Tibial artery (tissue), 4 donors: ENCODE measurements at places on chromosomes 16 and 17.

DNA sequence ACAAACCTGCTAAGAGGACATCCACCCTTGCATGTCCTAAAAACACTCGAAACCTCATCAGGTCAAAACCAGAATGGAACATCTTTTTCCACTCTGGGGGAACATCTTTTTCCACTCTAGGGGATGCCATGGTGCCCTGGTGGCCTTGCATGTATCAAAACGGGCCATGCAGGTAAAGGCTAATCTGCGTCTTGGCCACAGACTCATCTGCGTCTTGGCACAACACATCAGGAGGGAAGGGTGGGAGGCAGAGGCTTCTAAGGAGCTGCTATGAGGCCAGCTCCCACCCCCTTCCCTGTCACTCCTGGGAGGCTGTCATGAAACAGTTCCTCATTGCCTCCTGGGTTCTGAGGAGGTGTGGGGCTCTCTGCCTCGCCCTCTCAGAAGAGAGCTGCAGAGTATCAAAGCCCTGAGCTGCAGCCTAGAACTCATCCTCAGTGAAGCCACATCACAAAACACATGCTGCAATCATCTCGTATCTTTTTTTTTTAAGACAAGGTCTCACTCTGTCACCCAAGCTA, 27.6 kb downstream of the PARN start:
- no peak for DNase-seq

DNA sequence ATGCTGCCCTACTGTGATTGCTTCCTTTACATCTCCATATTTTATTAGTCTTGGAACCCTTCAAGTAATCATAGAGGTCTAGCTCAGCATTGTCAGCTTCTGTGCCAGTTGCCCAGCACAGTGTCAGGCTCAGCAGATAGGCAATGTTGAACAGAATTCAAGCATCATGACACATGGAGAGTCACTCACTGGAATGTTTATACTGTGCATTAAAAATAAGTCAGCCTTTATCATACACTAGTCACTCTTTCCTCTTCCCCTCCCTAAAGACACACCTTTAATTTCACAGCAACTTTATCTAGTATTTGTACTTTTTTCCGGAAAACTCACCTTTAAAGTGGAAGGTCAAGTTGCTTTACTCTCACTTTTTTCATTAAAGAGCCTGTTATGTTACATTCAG, 253.8 kb upstream of the CDH11 start:
- DNase-seq = no peak

DNA sequence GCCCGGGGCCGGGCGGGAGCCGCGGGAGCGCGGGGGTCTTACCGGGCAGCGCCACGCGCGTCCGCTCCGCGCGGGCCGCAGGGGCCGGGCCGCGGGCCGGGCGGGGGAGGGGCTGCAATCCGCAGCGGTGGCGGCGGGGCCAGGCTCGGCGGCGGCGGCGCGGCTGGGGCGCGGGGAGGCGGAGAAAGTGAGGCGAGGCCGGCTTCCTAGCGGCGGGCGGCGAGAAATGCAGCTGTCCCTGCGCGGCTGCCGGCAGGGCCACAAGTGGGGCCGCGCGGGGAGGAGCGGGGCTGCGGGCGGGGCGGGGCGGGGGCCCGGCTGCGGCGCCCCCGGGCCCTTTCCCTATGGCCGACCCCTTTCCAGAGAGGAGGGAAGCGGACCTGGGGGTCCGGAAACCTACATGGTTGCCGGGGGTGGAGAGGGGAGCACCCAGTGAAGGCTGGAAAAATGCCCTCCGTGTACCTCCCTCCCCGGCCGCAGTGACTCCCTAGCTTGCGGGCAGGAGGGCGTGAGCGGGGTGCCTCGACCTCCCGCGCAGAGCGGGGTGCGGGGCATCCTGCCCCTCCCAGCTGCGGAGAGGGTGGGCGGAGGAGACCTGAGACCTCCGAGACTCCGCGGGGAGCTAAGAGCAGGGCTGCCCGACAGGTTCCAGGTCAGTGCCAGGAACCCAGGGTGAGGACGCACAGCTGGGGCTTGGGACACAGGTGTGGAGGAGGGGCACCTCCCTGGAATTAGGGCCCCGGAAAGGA, at the start of gene CUEDC1:
TSS of gene CUEDC1 (minus strand) at position 230 of the 749 bp plus-strand sequence. CDS start 69,848 bp downstream, outside the sequence.
- peak; percentile 88 for DNase-seq

DNA sequence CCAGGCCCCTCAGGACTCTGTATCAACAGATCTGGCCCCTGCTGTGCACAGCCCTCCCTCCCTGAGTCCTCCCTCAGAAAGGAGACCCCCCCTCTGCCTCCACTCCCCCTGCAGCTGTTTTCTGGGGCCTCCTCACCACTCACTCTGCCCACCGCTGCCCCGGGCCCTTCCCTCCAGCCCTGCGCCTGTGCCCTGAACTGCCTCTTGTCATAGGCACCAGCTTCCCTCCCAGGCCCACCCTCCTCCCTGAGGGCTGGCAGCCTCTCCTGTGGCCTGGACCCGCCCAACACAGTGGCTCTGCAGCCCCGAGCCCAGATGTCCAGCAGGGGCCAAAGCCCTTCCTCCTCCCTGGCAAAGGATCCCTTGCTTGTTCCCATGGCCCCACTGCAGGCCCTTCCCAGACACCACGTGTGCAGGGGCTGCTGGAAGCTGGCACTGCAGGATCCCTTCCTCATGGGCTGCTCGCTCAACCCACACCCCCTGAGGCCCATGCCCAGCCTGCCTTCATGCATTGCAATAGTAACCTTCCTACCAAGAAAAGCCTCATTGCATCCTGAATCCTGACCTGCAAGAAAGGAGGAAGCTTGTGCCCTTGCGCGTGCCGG, 25.8 kb downstream of the GNPTG start:
- no peak for DNase-seq

GRCh38 chr17:28963055-28963611, 11.8 kb upstream of the PHF12 start:
- DNase-seq = no peak

DNA sequence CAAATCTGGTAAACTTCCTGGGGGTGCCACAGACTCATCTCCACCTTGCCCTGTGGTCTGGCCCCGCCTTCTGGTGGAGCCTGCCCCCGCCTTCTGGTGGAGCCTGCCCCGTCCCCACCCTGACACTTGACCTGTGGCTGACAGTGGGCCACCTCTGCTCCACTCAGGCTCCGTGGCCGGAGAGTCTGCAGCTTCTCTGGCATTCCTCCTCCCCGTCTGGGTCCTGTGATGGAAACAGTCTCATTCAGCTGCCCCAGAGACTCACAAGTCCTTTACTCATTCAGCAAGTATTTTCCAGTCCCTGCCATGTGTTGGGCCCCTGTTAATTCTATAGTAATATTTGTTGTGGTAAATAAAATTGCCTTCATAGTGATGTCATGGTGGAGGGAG, 21.0 kb upstream of the G6PC1 start:
- no peak for DNase-seq

DNA sequence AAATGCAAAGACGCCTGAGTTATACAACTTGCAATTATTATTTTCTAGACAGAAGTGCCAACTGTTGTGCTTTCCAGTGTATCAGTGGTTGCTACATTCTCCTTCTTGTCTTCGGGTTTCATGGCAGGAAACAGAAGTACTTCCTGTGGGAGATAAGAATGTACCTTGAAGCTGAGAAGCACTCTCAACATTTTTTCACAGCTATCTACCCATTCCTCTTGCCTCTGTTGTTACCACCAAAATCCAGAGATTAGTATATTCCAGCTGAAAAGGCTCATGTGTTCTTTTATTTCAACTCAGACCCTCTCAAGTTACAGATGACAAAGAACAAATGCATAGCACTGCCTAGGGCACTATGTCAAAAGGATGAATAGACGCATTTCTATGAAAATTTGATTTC, 4.8 kb upstream of the ADAT1 start:
- no peak for DNase-seq

GRCh38 chr17:16464303-16465051, 27.5 kb downstream of the LRRC75A start:
- no peak for DNase-seq

GRCh38 chr16:68468842-68469241, 20.5 kb upstream of the SMPD3 start:
- DNase-seq = no peak

GRCh38 chr16:9016824-9017223, 53.1 kb upstream of the USP7 start:
- no peak for DNase-seq

DNA sequence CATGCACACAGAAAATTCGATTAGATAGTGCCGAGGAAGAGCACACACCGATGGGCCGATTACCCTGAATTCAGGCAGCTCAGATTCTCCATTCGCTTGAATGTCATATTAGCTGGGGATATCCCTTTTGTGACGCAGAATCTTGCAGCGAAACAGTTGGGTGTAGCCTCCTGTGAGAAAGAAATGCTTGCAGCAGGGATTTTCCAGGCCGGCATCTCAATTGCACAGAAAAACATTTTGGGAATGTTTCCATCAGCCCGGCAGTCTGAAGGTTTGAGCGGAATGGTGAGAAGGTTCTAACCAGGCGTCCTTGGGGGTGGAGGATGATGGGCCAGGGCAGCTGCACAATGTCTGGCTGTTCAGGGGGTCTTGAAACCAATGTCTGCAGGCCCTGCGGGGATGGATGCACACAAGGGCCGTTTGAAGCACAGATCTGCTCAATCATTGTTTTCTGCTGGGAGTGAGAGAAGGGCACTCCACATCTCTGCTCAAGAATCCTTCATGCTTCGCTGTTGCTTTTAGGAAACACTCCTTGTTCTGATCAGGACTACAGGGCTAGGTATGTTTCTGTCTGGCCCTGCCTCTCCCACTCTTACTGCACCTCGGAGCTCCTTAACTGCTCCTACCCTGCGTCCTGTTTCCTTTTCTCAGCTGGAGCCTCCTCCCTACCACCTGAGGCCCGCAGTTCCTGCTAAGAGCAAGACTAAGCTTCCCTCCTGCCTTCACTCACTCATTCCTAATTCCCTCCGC, 94.6 kb downstream of the CMIP start:
- no peak for DNase-seq

GRCh38 chr17:69593351-69593715, 178.8 kb downstream of the MAP2K6 start:
- DNase-seq = no peak

GRCh38 chr16:59500601-59501000, 766.5 kb upstream of the GOT2 start:
- DNase-seq = no peak

GRCh38 chr17:8192070-8192815, 2.3 kb upstream of the BORCS6 start:
- peak; percentile 93 for DNase-seq

- DNase-seq = no peak
These were observed 11.9 kb upstream of the COL1A1 start for GRCh38 chr17:50213026-50214022.

DNA sequence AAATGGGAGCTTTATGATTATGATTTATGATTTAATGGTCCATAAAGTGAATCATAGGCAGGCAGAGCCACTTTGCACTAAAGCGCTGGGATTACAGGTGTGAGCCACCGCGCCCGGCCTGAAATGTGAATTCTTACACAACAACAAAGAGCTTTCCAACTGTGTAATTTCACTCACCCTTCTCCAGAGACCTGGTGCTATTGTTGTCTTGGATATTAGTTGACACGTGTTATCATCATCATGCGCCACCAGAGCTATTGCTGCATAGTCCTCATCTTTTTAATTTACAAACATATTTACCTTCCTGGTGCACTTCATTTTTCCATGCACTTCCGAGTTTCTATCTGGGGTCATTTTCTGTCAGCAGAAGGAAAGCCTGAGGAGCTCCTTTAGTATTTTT, 4.8 kb upstream of the UTS2R start:
- no peak for DNase-seq
